ENCODE measurements at places on chromosomes 5 and 9.

DNA sequence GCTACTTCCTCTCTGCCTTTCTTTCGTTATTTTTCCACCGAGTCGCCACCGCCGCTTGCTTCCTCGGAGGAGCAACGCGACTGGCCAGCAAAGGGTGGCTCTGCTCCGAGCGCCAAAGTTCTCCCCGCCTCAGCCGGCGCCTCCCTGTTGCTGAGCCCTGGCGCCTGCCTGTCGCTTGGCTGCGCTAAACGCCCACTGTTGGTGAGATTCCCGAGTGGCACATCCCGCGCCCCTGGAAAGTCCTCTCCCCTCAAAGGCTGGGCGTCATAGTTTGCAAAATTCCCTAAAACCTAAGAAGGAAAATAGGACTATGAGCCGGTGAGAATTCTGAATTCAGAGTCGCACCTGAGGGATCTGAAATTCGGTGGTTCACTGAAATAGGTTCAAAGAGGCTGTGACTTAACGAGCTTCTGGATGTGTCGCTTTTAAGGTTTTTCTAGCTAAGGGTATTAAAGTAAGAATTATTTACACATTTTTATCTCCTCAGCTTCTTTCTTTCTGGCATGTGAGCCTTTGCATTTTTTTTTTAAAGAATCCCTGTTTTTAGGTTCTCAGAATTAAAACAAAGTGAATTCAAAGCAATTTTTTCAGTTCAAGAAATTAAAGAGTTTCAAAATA is at the start of gene GRIN3A:
Gene GRIN3A, minus strand, starts transcription at position 82 of the 618 bp plus-strand sequence. CDS start 668 bp downstream, outside the sequence.
- DNase-seq, result no peak

- DNase-seq, result no peak
These were observed 178.7 kb downstream of the CEMIP2 start for GRCh38 chr9:71589612-71590011.

DNA sequence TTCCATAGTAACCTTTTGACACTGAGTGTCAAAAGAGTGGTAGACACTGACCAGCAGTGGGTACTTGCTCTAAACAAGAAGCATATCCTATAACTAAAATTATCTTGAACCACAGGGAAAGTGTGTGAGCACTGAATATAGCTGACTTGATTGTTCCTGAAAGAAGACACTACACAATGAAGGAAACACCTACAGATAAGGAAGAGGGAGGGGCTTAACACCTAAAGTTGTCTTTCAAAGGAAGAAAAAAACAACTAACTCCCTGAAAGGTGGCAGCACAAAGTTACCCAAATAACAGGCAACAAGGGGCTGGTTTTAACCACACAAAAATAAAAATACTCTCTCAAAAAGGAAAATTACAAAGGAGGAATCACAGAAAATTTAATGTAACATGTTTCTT is 6.6 kb downstream of the ELAVL2 start:
- DNase-seq, result no peak

- DNase-seq, result no peak
These were observed 18.8 kb upstream of the GPBP1 start for GRCh38 chr5:57155033-57155432.

- DNase-seq, result no peak
These were observed 24.3 kb upstream of the ENHO start for GRCh38 chr9:34546834-34547827.

DNA sequence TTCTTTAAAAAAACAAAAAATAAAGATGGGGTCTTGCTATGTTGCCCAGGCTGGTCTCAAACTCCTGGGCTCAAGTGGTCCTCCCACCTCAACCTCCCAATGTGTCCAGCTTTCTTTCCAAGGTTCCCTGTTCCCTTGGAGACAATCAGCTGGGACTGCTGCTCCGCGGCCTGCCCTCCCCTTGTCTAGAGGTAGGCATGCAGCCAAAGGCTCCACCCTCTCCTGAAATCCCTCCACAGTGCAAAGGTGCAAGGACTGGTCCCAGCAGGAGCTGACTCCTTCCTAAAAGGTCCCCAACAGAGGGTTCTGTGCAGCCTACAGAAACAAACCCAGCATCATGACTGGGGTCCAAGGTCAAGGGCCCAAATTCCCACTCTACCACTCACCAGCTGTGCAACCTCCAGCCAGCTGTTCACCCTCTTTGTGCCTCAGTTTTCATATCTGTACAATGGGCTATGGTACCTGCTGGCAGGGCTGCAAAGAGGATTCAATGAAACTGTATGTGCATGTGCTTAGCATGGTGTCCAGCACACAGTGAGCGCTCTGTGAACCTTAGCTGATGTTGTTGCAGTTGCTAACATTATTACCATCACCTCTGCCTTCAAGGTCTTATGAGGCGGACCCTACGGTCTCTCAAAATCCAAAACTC is 47.5 kb downstream of the BARX1 start:
- no peak for DNase-seq

GRCh38 chr9:137371946-137372651 is 50.9 kb downstream of the EXD3 start:
- no peak for DNase-seq

GRCh38 chr5:50751064-50751657 is 84.7 kb downstream of the PARP8 start:
- DNase-seq, result no peak

DNA sequence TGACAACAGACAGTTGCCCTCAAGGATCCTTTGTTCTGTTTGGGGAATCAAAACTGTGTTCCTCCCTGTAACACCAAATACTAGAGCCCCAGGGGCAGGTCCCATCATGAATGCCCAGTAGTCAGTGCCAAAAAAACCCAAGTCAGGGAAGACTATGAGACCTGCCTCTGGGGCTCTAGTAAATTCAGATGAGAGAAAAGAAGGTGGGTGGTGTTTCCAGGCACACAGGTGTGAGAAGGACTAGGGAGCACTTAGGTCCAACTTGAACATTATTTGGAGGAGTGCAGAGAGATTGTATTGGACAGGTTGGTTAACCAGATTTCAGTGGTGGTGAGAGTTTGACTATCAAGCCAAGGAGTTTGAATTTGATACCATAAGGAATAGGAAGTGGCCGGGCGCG is 52.0 kb downstream of the SLC22A5 start:
- no peak for DNase-seq

DNA sequence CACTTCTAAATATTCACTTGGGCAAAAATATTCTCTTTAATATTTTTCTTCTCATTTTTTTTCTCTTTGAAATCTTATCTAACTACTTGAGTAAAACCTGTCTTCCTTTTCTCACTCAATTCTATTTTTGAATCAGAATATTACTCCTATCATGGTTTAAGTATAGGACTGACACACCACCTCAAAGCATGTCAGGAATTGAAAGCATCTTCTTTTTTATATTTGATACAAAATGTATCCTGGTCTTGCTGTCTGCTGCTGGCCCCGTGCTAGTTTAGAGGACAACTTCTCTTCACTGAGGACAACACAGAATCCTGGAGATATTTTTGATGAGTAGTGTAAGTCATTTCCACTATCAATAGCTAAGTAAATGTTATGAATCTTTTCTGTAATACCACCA is 383.6 kb downstream of the GADD45G start:
- no peak for DNase-seq

DNA sequence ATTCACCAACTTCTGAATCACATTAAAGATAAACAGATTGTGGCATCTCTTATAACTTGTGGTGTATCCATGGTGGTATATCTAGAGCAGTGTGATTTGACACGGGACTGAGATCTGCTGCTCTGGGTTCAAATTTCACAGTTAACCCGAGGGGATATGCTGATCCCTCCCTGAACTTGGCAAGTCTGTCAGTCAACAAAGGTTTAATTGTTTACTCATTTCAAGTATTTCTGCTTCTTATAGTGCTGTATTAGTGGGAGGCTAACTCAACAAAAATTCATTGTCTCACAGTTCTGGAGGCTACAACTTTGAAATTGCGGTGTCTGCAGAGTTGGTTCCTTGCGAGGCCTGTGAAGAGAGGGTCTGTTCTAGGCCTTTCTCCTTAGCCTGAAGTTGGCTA is 1175.2 kb downstream of the PTPRD start:
- DNase-seq, result no peak

DNA sequence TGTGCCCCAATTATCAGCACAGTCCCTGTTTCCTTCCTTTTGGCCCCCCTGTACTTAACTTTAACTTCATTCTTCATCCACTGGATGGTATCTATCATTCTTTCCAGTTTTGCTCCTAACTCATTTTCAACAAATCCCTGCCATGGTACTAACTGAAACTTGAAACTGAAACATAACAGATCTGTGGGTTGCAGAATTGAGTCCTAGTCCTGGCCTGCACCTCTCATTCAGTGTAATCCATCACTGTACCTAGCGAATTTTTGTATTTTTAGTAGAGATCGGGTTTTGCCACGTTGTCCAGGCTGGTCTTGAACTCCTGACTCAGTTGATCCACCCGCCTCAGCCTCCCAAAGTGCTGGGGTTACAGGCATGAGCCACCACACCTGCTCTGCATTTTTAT is 15.3 kb upstream of the PIK3R1 start:
- DNase-seq, result no peak

- no peak for DNase-seq
These were observed 12.4 kb downstream of the IPPK start for GRCh38 chr9:92657296-92658094.

DNA sequence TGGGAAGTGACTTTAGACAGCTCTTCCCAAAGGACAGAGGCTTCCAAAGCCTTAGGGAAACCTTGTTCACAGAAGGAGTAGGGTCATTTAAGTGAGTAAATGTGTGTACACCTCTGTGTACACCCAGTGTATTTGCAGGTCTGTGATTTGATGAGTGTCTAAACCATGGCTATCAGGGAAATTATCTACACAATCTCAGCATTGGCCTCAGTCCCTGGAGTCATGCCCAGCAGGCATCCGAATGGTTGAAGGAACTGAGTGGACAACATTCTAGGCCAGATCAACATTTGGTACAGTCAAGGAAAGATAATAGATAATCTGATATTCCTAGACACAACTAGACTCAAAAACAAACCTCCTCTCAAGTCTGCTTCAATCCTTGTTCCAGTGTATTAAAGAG is 258.4 kb upstream of the DAPK1 start:
- no peak for DNase-seq

DNA sequence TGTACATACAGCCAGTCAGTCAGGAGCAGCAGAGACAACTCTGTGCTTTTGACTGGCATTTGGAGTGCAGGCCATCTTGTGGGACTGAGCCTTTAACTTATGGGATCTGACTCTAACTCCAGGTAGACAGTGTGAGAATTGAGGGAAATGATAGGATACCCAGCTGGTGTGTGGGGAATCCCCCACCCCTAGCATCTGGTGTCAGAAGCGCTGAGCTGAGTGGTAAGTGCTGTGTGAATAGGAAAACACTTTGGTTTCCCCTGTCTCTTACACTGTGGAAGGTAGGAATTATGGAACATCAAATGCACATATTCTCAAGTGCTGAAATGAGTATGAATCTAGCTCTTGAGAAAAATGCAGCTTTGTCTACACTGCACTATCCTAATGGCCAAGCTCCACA is 43.9 kb downstream of the CCDC125 start:
- no peak for DNase-seq

DNA sequence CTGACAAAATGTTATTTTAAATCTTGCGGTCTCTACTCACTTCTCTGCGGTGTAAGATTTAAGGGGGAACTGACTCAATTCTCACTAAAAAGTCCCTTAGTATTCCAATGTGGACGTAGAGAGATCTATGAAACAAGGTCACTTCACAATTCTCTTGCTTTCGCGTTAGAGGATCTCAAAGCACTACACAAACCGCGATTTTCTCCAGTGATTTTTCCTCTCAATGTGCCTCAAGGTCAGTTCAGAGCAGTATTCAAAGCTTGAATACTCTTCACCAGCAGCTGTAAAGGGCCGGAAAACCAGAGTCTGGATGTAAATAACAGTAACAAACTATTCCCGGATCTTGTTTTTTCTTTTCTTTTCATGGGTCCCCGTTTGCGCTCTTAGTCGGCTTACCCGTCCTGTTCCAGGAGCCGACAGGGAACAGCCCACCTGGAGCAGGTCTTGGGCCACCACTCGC is 128.2 kb downstream of the TMEM161B start:
- no peak for DNase-seq

GRCh38 chr5:150780187-150780692 is 1.7 kb downstream of the SMIM3 start:
- DNase-seq, result no peak

GRCh38 chr5:66511491-66511890 is 84.7 kb upstream of the MAST4 start:
- no peak for DNase-seq

DNA sequence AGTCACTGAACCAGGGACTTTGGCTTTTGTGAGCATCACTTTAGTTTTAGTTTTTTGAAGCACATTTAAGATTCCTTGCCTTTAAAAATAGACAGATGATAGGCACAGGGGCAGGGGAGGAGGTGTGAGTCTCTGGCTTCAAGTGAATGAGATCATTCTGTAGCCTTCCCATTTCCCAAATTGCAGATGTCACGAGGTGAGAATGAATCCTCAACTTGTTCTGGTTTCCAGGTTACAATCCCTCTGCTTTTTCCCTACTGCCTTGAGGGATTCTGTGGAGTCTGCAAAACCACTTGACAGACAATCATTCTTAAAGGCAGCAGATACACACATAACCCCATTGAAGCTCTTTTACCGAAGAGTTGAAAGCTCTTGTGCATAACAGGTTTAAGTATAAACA is 332.4 kb downstream of the DMAC1 start:
- no peak for DNase-seq

DNA sequence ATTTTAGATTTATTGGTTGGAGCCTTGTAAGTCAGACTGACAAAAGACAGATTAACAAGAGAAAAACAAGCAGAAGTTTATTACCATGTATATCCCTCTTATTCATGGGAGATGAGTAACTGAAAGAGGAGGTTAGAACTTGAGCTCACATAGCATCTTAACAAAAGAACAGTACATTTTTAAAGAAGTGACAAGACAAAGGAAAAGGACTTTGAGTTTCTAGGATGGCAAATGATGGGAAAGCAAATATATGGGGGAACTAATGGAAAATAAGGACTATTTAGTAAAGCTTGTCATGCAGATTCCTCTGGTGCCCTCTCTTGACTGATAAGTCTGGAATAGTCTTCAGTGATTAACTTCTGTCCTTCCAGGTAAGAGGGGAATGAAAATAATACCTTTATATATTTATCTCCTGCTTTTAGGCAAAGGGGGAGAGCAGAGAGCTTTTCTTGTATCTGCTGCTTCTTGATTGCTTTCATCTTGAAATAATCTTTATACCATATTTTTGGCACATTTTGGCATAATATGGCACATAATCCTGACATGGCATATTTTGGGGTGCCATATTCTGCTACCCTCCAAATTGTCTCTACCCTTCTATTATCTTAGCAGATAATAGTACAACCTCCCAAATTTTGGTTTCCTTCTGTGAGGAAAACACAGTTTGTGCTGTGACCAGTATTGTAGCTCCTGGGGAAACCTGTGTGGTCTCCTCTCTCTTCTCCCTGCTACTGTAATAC is 206.8 kb downstream of the TMC1 start:
- no peak for DNase-seq

- no peak for DNase-seq
These were observed 10.9 kb upstream of the MRPS30 start for GRCh38 chr5:44797841-44798240.

GRCh38 chr9:112166176-112167140 is 8.6 kb downstream of the SUSD1 start:
- DNase-seq, result no peak

GRCh38 chr5:157072508-157072907 is 13.6 kb upstream of the HAVCR1 start:
- no peak for DNase-seq
